Stimulated activated CD4-positive, alpha-beta T cell treated with anti-CD3 and anti-CD28 coated beads, Interleukin-4, amount 100 ng/mL, for 4 hours (primary cell): ENCODE measurements at places on chromosomes 11 and 22.

DNA sequence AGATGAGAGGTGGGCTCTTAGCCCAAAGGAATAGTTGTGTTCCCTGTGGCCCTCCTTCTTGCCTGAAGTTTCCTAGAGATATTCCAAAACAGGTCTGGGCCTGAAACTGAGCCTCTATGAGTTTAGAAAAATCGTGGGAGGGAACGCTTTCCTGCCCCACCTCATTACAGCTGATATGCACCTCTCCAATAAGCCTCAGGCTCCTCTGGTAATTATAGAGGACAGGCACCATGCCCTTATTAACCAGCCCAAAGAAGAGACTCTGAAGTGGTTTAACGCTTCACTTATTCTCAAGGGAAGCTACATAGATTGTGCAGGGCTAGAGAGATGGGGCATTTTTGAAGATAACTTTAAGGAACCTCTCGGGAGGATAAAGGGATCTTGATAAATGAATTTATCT is 3.4 kb upstream of the MPZL2 start:
- DNase-seq = no peak

GRCh38 chr11:121514432-121515334 is 61.9 kb upstream of the SORL1-AS1 start:
- no peak for DNase-seq

DNA sequence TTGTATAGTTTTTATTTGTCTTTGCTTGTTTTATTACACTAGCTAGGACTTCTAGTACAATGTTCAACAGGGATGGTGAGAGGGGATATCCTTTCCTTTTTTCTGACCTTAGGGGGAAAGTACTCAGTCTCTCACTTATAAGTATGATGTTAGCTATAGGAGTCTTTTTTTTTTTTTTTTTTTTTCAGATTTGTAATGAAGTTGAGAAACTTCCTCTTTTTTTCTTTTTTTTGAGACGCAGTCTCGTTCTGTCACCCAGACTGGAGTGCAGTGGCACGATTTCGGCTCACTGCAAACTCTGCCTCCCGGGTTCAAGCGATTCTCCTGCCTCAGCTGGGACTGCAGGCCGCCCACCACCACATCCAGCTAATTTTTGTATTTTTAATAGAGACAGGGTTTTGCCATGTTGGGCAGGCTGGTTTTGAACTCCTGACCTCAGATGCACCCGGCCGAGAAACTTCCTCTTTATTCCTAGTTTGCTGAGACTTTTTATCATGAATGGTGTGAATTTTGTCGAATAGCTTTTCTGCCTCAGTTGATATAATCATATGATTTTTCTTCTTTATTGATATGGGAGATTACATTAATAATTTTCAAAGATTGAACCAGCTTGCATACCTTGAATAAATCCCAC is 10.9 kb downstream of the TRIM22 start:
- DNase-seq = no peak

DNA sequence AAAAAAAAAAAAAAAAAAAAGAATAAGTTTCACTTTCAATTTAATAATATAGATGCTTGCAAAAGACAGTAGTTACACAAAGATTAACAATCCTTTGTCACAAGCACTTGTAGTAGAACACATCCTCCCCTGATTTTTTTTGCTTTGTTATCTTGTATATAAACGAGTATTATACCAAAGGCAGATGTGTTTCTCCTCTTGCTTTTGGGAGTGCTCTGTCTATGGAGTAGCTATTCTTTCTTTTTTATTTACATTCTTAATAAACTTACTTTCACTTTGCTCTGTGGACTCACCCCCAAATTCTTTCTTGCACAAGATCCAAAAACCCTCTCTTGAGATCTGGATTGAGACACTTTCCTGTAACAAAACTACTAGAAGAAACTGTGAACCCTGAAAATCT is 3.4 kb upstream of the MRPL16 start:
- DNase-seq = no peak

- no peak for DNase-seq
Measured at GRCh38 chr11:119742263-119742861, 13.4 kb upstream of the NECTIN1 start.

GRCh38 chr11:112128483-112129121 is 35.3 kb downstream of the IL18 start:
- DNase-seq = no peak

- no peak for DNase-seq
Measured at GRCh38 chr11:64245401-64245796, 1.3 kb downstream of the PPP1R14B start.

- no peak for DNase-seq
Measured at GRCh38 chr11:16779436-16779835, 41.0 kb downstream of the C11orf58 start.

- DNase-seq = no peak
Measured at GRCh38 chr22:44648821-44649565, 53.0 kb upstream of the PRR5 start.

- DNase-seq = no peak
Measured at GRCh38 chr11:35891096-35891495, 52.8 kb upstream of the LDLRAD3 start.

DNA sequence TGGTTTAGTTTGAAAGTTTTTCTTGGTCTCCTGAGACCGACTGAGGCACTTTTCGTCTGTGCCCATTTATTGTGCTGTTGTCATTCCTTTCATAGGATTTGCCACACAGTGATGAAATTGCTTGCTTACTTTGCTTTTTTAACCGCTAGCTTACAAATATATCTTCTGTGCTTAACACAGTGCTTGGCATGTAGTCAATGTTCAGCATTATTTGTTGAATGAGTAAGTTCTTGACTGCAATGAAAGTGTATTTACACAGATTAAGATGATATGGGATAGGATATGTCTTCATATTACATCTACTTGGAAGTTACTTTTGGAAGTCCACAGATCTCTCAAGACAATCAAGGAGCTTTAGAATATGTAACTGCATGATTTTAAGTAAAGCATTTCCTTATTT is 91.2 kb downstream of the GRIA4 start:
- no peak for DNase-seq

- no peak for DNase-seq
Measured at GRCh38 chr22:27133681-27134314, 476.4 kb downstream of the MIAT start.

- no peak for DNase-seq
Measured at GRCh38 chr11:64721359-64721699, 1.7 kb downstream of the NRXN2 start.
